ENCODE measurements at places on chromosomes 5 and 9.

DNA sequence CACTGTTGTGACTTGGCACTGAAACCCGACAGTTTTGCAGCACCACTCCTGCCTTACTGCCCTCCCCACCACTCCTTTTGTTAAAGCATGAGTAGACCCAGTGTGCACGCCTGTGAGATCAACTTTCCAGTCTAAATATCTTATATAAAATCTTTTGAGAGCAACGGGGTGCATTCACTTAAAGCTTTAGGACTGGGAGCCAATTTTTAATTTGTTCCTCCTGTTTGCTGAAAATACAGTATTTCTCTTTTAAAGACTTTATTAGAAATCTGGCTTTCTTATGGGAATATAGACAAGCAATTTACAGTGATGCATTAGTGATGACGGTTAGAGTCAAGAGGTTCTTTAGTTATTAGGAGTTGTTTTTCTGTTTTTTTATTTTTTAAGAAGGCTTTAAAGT lies 397.5 kb downstream of the TMEM167A start:
- no peak for DNase-seq

DNA sequence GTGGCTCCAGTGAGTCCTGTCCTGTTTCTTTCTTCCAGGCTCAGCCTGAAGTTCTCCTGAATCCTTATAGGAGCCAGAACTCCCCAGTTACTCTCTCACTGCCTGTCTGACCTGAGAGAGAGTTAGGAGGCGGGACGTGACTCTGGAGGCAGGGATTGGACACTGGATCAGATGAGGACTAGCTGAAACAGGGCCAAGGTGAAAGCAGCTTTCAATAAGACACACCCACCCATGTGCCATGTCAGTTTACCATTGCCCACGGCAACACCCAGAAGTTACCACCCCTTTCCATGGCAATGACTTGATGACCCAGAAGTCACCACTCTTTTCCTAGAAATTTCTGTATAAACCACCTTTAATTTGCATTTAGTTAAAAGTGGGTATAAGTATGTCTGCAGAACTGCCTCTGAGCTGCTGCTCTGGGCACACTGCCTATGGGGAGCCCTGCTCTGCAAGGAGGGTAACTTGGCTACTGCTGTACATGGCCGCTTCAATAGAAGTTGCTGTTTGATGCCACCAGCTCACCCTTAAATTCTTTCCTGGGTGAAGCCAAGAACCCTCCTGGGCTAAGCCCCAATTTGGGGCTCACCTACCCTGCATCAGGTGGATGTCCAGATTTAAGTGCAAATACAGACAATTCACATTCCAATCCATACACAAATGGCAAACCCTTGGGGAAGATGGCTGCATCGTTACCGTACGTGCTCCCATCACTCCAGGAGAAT lies 13.7 kb downstream of the FCN2 start:
- DNase-seq = no peak

DNA sequence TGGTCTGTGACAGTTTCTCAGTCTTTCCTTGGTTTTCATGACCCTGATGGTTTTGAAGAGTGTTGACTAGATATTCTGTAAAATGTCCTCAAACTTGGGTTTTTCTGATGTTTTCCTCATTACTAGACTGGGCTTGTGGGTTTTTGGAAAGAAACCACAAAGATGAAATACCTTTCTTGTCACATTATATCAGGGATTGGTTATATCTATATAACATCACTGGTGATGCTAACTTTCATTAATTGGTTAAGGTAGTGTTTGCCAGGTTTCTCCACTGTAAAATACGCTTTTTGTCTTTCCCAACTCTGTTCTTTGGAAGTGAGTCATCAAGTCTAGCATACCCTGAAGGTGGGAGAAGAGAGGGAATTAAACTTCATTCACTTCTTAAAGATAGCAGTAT lies 3.3 kb upstream of the IL31RA start:
- no peak for DNase-seq

GRCh38 chr5:126003309-126003708 lies 419.9 kb upstream of the GRAMD2B start:
- no peak for DNase-seq

DNA sequence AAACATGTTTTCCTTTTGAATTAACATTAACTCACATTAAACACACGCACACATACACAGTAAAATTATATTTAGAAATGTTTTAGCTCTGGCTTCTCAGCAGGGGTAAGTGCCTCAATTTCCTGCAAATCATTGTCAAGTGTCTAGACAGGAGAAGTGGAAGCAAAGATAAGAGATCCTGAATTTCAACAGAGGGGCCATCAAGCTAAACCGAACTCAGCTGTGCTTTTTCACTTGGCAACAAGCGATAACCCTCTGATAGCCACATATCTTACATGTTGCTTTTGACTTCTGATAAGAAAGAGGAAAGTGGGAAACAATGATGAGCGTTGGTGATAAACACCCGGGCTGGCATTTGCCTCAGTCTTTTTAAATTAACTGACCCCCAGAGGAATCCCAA lies 79.7 kb upstream of the SPDL1 start:
- DNase-seq = no peak

All from stimulated activated CD4-positive, alpha-beta T cell treated with anti-CD3 and anti-CD28 coated beads, Interleukin-4, amount 100 ng/mL, for 4 hours (primary cell).